ENCODE measurements at places on chromosomes 7 and 10.

DNA sequence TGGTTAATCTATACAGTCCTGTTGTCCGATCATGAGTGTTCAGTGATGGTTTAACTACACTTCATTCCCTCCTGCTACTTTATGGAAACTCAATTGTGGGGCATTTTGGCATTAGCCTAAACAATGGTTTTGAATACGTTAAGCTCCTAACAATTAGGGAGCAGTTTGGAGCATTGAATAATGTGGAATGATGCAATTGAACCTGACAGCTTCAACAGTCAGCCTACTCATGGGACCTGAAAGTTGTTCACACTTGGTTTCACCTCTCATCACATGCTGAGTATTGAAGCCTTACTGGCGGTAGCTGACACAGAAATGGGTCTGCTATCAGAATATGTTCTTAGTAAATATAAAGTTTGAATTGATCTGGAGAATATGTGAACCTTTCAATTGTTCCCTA, 186.1 kb downstream of the MLLT10 start:
- DNase-seq: no peak

GRCh38 chr7:129205987-129206785, 17.8 kb downstream of the SMO start:
- no peak for DNase-seq

GRCh38 chr10:54063514-54063913, 737.5 kb downstream of the PCDH15 start:
- DNase-seq: no peak

DNA sequence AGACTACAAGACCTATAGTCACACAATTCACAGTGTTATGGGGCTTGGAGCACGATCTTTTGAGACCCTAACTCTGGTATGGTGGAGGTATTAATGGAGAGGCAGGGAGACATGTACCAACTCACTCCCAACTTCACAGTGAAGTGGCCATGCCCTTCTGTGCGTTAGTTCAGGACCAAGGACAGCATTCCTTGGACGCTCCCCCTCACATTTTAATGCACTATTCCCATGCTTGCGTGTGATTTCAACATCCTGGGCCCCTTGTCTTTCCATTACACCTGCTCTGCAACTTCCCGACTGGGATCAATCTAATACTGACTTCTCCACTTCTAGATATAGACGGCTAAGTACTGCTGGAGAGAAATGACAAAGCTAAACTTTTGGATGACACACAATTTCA, 72.7 kb downstream of the PLCE1 start:
- no peak for DNase-seq

- DNase-seq: no peak
Measured at GRCh38 chr7:133746305-133746704, 380.8 kb upstream of the LRGUK start.

DNA sequence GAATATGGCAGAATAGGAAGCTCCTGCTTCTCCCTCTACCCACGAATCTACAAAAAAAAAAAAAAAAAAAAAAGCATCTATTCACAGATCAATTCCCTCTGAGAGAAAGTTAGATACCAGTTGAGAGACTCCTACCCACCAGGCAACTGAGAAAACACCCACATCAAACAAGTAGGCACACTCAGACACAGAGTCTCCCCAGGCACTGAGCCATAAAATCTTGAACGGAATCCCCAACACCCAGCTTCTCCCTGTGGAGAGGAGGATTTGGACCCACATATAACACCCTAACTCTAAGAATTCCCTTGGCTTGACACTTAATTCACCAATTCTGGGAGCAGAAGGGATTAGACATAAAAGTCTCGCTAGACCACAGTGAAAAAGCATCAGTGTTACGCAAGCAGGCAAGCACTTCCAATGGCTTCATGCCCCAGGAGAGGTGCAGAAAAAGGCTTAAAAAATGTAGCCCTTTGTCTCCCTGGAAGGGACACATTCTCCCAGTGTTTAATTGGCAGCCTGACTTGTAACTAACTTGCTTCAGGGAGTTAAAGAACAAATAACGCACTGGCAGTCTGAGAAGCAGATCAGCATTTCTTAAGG, 192.2 kb downstream of the ELAPOR2 start:
- DNase-seq: no peak

GRCh38 chr10:93337309-93337721, 144.8 kb downstream of the MYOF start:
- no peak for DNase-seq

- DNase-seq: no peak
Measured at GRCh38 chr7:94296881-94297280, 97.8 kb upstream of the COL1A2 start.

DNA sequence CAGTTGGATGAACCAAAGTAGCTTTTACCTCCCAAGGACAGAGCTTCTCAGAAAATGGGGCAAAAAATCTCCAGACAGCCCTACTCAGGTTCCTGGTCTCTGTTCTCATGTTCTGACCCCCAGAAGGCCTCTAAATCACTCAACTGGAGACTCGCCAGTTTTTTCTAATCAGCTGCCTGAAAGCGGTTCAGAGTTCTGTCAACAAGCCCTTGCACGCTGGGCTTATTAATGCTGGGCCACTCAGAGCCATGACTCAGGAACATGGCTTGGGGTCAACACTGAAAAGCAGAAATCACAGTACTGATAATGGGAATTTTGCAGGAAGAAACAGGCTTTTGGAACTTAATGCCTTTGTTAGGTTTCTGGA, 15.3 kb downstream of the ECHDC3 start:
- DNase-seq: no peak

DNA sequence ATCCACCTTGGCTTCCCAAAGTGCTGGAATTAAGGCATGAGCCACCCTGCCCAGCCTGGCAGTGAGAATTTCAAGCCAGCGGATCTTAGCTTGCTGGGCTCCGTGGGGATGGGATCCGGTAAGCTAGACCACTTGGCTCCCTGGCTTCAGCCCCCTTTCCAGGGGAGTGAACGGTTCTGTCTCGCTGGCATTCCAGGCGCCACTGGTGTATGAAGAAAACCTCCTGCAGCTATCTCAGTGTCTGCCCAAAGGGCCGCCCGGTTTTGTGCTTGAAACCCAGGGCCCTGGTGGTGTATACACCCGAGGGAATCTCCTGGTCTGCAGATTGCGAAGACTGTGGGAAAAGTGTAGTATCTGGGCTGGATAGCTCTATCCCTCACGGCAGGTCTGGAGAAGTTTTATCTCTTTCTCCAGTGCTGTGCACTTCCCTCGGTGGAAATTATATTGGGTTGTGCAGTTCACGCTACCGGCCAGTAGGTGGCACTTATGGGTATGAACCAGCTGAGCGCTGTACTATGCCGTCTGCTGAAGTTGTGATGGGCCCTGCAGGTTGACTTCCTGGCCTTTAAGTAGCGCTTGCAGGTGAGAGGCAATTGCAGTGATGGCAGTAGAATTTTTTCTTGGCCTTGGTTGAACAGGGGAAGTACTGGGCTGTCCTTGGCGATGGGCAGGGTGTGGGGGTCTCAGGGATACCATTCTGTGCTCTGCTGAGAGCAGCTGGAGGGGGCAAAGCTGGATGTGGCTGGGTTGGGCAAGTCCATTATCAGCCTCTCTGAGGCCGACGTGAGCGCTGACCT, 138.0 kb upstream of the MTPN start:
- DNase-seq: peak; percentile 64

DNA sequence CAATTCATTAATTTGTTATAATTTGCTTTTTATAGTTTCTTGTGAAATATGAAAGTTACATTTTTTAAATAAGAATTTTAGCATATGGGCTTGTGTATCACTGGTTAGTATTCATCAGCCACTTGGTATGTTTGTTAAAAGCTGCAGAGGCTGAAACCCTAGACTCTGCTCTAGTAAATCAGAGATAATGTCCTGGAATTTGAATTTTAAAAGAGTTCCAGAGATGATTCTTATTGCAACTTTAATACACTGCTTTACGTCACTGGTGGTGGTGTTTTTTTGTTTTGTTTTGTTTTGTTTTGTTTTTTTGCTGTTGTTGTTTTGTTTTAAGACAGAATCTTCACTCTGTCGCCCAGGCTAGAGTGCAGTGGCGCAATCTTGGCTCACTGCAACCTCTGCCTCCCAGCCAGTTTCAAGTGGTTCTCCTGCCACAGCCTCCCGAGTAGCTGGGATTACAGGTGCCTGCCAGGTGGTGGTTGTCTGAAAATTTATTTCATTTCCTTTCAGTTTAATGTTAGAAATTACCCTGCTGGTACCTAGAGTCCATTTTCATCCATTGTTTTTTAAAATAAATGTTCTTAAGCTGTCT, 43.8 kb downstream of the PTPN12 start:
- DNase-seq: no peak

- no peak for DNase-seq
Measured at GRCh38 chr10:69242852-69243212, 22.7 kb downstream of the HKDC1 start.

GRCh38 chr10:31888442-31888841, 40.2 kb downstream of the ARHGAP12 start:
- DNase-seq: no peak

- DNase-seq: no peak
Measured at GRCh38 chr10:99805190-99805589, 22.8 kb downstream of the ABCC2 start.

GRCh38 chr7:132410385-132410784, 165.9 kb downstream of the PLXNA4 start:
- DNase-seq: no peak

GRCh38 chr10:72336259-72337038, 18.3 kb downstream of the DNAJB12 start:
- no peak for DNase-seq

- DNase-seq: no peak
Measured at GRCh38 chr7:2287745-2288144, 26.5 kb downstream of the SNX8 start.
